ENCODE measurements at places on chromosomes 5 and 9.

DNA sequence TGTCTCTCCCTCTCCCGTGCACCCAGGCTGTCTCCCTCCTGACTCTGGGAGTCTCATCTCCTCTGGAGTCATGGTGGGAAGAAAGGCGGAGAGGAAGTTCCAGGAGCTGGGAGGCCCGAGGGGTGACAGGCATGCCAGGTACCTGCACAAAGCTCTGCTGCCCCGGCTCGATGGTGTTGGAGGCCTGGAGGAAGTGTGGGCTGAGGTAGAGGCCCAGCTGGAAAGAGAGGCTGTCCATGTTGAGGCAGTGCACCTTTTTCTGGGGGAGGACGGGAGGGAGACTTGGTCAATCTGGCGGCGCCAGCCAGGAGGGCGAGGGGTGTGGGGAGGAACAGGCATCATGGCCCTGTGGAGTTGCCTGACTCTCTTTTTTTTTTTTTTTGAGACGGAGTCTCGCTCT lies 15.9 kb downstream of the FPGS start:
- no peaks in the 10 kb centered on the region for H3K36me3 ChIP-seq
- no peak overlapping the region for H3K4me3 ChIP-seq
- no peak overlapping the region for H3K27ac ChIP-seq
- no peak for DNase-seq
- no peaks in the 10 kb centered on the region for H3K27me3 ChIP-seq

DNA sequence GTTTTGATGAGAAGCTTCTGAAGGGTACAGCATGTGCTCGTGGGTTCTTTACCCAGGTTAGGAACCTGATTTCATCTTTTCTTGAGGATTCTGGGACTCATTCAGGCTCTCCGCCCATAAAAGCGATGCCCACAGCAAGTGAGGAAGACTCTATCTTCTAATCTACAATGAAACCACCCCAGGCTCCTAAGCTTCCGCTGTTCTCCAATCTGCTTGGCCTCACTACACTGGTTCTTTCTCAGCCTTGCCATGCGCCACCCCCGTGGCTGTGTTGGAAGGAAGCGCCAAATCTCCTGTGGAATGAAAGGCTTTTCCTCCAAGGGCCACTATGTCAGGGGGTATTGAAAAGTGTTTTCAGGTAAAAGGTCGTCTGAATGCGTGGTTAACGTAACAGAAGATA lies 135.6 kb downstream of the MYO10 start:
- H3K4me1 ChIP-seq = no peaks in the 10 kb centered on the region
- DNase-seq = no peak
- no peak overlapping the region for H3K4me3 ChIP-seq
- H3K27me3 ChIP-seq = no peaks in the 10 kb centered on the region
- no peak overlapping the region for H3K27ac ChIP-seq
- H3K36me3 ChIP-seq = no peaks in the 10 kb centered on the region

DNA sequence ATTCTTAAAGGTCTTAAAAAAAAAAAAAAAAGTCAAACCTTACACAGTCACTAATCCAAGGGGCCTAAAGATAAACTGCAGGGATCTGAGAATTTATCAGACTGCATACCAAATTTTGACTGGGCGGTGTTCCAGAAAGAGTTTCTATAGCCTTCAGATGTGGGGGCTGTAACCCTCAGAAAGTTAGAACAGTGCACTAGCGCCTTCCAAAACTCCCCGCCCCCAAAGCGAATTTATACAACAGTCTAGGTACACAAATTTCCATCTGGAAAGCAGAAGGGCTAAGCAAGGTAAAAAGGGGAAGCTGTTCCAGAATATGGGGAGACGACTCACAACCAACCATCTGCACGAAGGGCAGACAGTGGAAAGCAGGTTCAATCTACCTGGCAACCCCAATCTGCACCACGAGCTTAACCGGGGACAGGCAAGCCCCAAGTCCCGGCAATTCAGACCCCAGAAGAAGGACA lies 813 bp downstream of the ERMP1 start:
- DNase-seq = no peak
- no peaks in the 10 kb centered on the region for H3K4me1 ChIP-seq
- H3K27me3 ChIP-seq = no peaks in the 10 kb centered on the region
- H3K36me3 ChIP-seq = no peaks in the 10 kb centered on the region

- H3K4me3 ChIP-seq = no peak overlapping the region
- no peak overlapping the region for H3K27ac ChIP-seq
- no peaks in the 10 kb centered on the region for H3K36me3 ChIP-seq
Observed at GRCh38 chr9:137583957-137584356, 5.2 kb upstream of the DPH7 start.

DNA sequence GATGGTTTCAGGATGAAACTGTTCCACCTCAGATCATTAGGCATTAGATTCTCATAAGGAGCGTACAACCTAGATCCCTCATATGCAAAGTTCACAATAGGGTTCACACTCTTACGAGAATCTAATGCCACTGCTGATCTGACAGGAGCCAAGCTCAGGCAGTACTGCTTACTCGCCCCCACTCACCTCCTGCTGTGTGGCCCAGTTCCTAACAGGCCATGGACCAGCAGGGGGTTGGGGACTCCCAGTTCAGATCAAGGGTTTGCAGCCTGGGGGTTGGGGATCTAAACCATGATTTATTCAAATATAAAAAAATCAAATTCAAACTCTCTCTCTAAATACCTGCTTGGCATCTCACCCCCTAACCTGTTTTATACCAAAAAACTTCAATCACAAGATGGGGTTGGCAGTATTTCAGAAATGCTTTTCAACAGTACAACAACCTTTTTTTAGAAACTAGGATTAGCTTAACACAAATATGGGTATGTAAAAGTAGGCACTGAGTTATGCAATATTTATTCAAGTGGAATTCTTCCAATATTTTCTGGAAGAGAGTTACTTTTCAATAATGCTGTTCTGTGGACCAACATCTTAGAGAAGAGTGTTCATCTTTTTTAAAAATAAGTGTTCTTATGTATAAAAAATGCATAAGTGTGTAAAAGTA lies 30.1 kb upstream of the SLC12A2 start:
- no peaks in the 10 kb centered on the region for H3K4me1 ChIP-seq
- no peaks in the 10 kb centered on the region for H3K36me3 ChIP-seq
- H3K27me3 ChIP-seq = no peaks in the 10 kb centered on the region

GRCh38 chr5:111069839-111070238 lies 1.7 kb upstream of the TSLP start:
- H3K36me3 ChIP-seq = no peaks in the 10 kb centered on the region
- H3K4me1 ChIP-seq = no peaks in the 10 kb centered on the region
- H3K27ac ChIP-seq = no peak overlapping the region
- peaks cover 15% of the 10 kb centered on the region for H3K27me3 ChIP-seq

All from uterus (tissue), 4 donors.